ENCODE measurements at places on chromosomes 5 and 9.

GRCh38 chr9:34987160-34987901, 2.2 kb upstream of the DNAJB5 start:
- DNase-seq, result no peak

- peak; percentile 41 for DNase-seq
These were observed 1290.0 kb downstream of the EFNA5 start for GRCh38 chr5:106380736-106381135.

DNA sequence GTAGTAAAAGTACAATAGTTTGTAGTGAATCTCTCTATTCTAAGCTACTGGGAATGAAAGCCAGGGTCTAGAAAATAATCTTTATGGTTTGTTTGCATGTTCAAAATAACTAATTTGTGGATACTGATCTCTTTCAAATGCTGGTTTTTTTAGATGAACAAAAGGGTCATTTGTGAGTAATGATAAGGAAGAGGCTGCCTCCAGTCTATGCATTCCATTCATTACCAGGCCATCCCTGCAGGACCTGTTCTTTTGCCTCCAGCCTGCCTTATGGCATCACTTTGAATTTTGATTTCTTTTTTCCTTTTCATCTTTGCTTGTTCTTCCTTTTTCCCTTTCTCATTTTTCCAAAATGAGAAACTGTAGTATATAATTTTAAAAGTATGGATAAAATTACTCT, 312.3 kb downstream of the CWC27 start:
- no peak for DNase-seq

GRCh38 chr9:113526231-113526746, 62.8 kb downstream of the RGS3 start:
- DNase-seq, result no peak

GRCh38 chr5:108459769-108460168, 77.9 kb upstream of the FBXL17 start:
- DNase-seq, result no peak

- DNase-seq, result no peak
These were observed 423.5 kb downstream of the TAF11L14 start for GRCh38 chr5:18057725-18058124.

GRCh38 chr5:142746532-142747433, 23.4 kb upstream of the ARHGAP26 start:
- peak; percentile 92 for DNase-seq

DNA sequence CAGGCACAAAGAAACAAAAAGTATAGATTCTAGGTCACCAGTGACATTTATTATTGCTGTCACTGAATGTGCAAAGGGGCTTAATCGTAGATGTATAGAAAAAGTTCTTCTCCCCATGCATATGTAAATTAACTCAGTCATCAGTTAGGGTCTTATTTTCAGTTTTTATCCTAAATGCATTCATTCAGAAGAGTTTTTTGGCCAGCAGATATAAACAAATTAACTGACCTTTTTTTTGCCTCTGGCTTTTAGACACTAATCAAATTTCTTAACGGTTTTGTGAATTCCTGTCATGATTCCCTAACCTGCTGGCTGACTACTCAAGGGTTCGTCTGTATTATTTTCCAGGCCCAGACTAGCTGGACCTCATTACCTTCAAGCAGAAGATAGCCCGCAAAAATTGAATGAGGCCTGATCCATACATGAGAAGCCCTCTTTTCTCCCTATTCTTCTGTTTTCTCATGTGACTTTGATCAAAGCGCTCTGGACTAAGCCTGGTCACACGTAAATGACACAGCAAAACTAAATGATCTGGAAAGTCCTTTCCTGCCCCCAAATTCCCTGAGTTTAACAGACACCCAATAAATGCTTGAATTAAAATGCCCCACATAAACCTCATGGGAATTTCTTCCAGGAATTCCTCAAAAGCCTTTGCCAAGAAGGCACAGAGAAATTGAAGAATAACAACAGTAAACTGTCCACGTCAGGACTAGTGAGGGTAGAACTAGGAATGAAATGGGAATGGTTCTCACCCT, 83.7 kb downstream of the MYO10 start:
- no peak for DNase-seq

- no peak for DNase-seq
These were observed 290.6 kb downstream of the FBXL7 start for GRCh38 chr5:15790446-15791018.

DNA sequence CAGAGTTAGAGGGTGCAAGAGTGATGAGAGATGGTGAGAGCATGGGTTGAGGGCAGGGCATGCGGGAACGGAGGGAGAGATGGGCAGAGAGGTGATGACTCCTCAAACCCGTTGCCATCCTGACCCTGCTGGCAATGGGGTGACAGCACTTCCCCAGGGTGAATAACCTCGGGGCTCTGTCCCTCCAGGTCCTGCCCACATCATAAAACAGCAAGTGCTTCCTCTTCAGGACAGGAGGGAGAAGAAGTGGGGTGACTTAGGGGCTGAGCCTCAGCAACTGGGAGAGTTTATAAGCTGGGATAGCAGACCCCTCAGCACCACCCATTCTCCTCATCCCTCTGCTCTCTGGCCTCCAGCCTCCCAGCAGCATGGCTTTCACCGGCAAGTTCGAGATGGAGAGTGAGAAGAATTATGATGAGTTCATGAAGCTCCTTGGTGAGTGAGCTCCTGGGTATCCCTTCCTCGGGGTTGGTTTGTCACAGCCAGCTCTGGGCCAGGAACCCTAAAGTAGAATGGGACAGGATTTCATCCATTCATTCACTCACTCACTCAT, at the start of gene FABP6:
Gene FABP6, plus strand, starts transcription at position 317 of the 553 bp plus-strand sequence. Its CDS starts 52 bp downstream, at position 369.
- no peak for DNase-seq

Measured in fibroblast of the aortic adventitia (primary cell).